ENCODE measurements at places on chromosomes 4 and X. TPM values are rescaled to one million over a fixed set of nuclear protein-coding genes. Genes with fewer than 3 reads are reported as not detected.

- no peak for DNase-seq
These were observed 28.1 kb downstream of the BEX3 start for GRCh38 chrX:103404231-103405008.

DNA sequence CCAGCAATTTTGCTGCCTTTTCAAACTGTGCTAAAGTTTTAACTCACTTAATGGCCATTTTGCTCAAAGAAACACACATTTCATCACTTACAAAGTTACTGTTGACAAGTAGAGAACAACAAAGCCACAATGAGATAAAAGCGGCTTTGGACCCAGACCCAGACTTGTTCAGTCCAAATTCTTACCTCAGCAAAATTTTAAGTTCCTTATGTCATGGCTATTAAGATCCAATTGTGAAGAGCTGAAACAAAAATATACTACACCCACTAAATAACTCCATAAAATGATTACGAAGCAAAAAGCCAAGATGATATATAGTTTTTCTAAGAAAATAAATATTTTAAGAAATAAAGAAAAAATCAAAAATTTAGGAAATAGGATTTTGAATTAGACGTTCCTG lies 137.0 kb upstream of the INPP4B start:
- no peak for DNase-seq

DNA sequence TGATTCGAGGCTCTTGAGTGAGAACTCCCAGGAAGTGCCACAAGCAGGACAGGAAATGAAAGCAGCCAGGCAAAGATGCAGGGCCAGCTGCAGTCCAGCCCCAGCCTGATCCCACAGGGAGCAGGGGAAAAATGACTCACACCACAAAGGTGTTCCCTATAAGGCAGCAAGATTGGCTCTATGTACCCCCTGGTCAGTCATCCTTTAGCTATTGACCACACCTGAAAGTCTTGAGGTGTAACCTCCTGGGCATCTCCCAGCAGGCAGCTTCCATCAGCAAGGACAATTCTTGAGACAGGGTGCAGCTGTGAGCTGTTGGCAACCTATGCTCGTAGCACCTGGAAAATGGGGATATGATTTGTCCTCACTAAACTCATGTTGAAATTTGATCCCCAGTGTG lies 27.9 kb upstream of the EXOC1L start:
- no peak for DNase-seq

GRCh38 chr4:125464146-125464545 lies 149.4 kb downstream of the FAT4 start:
- no peak for DNase-seq

DNA sequence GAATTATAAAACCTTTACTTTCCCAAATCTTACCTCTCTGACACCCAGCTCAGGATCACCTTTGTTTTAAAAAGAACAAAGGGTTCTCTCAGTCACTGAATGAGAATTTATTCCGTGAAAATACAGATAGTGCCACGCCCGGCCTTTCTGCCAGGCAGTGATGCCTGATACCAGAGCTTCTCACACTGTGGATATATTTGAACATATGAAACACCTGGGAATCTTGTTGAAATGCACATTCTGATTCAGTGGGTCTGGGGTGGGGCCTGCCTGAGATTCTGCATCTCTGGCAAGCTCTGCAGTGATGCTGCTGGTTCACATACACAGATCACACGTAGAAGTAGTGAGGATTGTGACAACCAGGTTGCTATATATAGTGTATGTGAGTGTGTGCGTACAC lies 46.0 kb downstream of the ELOVL6 start:
- no peak for DNase-seq

- no peak for DNase-seq
These were observed 624.2 kb downstream of the GLUD2 start for GRCh38 chrX:121671649-121672048.

- no peak for DNase-seq
These were observed 479 bp downstream of the BRCC3 start for GRCh38 chrX:155071694-155072280.

GRCh38 chr4:186984105-186984644 lies 260.5 kb upstream of the FAT1 start:
- DNase-seq, result no peak

DNA sequence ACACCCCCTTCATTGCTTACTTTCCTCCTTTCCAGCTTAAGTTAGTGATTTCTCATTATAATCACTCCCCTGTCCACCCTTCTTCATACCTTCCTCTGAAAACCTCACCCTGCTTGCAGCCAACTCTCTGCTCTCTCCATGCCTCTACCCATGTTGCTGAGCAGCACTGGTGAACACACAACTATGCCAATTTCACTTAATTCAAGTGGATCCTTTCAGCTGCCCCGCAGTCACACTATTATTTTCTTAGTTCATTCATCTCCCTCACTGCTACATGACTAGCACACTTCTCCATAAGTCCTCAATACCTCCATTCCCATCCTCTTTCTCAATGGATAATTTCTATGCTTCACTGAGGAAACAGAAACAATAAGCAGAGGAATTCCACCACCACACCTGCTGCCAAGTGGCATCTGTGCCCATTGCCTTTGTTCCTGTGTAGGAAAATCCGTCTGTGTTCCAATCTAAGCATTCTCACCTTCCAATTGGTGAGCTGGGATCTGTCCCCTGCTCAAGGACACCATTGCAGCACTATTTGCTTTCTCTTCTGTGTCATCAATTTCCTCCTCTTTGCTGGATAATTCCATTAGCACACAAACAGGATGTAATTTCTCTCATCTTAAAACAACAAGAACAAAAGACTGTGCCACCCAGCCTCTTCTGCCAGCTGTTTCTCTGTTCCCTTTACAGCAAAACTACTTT lies 25.2 kb upstream of the PRSS48 start:
- DNase-seq, result no peak

- DNase-seq, result no peak
These were observed 100.0 kb downstream of the ADRA2C start for GRCh38 chr4:3865986-3866812.

- DNase-seq, result no peak
These were observed 2.1 kb upstream of the ERCC6L start for GRCh38 chrX:72240976-72241375.

DNA sequence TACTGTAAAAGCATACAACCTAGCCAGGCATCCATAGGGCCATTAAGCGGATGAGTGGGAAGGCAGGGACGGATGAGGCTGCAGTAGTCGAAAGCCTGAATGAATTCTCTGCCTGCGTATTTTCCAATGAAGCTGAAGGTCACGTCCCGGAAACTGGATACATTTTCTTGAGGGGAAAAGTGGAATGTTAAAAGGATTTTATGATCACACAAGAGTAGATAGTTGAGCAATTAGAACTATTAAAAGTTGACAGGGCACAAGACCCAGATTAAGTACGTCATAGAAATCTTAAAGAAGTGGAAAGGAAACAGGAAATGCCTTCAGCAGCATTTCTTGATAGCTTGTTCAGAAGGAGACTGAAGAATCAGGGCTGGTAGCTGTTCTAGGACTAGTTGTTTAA lies 98.3 kb upstream of the CXXC4 start:
- DNase-seq, result no peak

DNA sequence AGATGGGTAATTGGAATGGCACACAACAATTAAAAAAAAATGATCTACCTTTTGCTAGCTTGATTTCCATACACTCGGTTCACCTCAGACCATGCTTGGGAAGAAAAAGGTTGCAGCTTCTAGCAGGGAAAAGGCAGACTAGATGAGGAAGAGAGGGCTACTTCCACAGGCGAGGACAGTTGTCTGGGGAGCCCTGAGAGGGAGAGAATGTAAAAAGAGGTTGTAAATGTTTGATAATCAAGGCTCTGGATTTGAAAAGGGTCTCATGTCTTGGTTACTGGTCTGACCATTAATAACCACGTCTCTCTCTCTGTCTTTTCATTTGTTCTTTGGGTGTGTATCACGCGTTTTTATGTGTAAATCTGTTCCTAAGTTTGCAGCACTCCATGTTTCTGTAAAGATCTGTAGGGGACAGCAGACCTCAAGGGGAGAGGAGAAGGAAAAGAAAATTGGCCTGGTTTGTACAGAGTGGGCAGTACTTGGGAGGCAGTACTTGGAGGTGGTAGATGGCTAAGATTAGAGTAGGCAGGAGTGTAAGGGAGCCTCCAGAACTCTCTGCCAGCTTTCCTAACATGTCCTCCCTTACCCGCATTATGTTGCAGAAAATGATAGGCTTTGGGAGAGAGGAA lies 750 bp downstream of the ARMCX5 start:
- DNase-seq, result no peak

DNA sequence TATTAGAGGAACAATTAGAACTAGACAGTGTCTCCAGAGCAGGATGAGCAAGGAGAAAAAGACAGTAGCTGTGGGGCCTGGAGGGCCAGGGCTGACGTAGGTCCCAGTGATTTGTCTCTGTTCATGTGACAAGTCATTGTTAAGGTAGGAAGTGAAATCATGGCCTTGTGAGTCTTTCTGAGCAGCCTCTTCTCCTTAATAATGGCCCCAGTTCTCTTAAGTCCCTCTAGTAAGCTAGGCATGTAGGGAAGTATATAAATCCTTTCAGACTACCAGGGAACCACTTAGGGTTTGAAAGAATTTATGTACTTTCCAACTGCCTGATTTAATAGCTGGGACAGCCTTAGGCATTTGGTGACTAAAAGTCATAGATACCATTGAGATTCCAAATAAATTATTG lies 133.0 kb downstream of the KLHL8 start:
- no peak for DNase-seq

DNA sequence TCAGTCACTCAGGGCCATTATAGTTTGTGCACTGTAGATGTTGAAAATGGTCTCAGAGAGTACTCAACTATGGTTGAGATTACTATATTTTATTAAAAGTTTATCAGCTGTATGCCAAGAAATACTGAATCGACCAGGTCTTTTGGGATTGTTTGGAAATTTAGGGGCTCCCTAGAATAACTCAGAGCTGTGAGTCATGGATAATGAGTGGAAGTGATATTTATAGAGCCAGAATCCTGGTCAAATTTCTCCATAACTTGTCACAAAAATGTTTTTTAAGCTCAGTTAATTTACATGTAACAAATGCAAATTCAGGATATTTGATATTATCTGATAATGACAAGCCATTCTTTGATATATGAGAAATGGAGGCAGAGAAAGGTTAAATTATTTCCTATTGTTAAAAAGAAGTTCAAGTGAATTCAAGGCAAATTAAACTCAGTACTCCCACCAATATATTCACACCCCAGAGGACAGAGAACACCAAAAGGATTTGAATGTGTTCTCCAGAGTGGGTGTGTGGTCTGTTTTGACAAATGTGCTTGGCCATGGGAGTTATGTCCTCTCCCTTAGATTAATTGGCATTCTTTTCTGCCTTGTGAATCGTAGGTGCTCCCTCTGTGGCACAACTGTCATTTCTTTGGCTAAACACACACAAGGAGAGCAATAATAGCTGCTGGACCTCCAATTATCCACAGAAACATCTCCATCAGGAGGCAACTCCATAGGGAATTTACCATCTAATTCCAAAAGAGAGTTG lies 37.7 kb downstream of the ARHGAP24 start:
- DNase-seq, result no peak

GRCh38 chr4:41256131-41256739 lies 493 bp upstream of the UCHL1 start:
- DNase-seq, result no peak

DNA sequence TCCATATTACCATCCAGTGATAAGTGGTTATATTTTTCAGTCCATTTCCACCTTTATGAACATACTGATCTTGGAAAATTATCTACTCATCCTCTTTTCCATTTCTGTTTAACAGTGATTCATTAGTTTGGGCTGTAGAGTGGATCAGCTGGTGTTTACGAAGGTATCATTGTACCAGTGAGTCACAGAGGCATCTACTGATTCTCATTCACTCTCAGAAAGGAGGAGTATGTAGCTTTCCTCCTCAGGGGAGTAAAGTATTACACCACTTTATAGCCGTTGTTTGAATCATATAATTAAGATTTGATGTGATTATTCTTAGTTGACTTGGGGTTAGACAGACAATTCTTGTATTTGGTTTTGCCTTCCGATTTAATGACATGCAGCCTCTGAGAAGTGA lies 74.7 kb downstream of the GALNT7 start:
- no peak for DNase-seq

DNA sequence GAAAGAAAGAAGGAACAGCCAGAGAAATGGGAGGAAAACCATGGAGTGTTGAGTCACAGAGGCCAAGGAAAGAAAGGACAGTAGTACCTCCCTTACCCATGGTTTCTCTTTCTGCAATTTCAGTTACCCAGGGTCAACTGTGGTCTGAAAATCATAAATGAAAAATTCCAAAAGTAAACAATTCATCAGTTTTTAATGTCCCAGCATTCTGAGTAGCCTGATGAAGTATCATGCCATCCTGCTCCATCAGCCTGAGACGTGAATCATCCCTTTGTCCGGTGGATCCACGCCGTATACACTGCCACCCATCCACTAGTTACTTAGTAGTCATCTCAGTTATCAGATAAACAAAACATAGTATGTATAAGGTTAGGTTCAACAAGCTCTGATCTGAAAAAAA lies 114.2 kb downstream of the COMMD8 start:
- DNase-seq, result no peak

- peak; percentile 53 for DNase-seq
These were observed 44.4 kb downstream of the PDHA1 start for GRCh38 chrX:19388064-19388679.

GRCh38 chr4:78939667-78940008 lies 400 bp upstream of the PAQR3 start:
- no peak for DNase-seq

GRCh38 chrX:70255452-70255851 lies 4.6 kb downstream of the P2RY4 start:
- no peak for DNase-seq

DNA sequence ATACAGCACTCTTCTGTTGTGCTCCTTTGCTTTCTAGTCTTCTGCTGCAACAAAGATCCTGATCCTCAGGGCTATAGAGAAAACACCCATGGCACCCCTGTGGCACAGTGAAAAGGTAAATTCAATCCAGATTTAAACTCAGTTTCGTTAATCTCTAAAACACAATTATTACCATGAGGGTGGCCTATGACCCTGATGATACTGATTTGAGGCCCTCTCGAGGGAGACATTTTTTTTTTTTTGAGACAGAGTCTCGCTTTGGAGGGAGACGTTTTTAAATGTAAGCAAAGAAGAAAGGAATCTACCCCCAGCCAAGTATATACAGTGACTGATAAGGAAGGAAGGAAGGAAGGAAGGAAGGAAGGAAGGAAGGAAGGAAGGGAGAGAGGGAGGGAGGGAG lies 967.8 kb upstream of the DIAPH2 start:
- DNase-seq, result no peak

- DNase-seq, result no peak
These were observed 25.0 kb downstream of the TLR6 start for GRCh38 chr4:38831653-38832052.

Gene TRMT10A
- total RNA-seq, result 4.1 TPM

Gene OTUD6A
- not detected for total RNA-seq

Gene GAGE2A
- total RNA-seq, result not detected

Gene HCCS
- total RNA-seq, result 25.9 TPM

Gene MAPK10
- 38.9 TPM for total RNA-seq

Gene UVSSA
- total RNA-seq, result 19.0 TPM

Gene ADGRA3
- 20.7 TPM for total RNA-seq

Gene NEXMIF
- 0.51 TPM for total RNA-seq

Gene SPANXA1
- not detected for total RNA-seq

Gene NFKB1
- total RNA-seq, result 55.5 TPM

Gene DUSP9
- 0.39 TPM for total RNA-seq

Gene JCHAIN
- total RNA-seq, result 9.4 TPM

Gene F11
- not detected for total RNA-seq

Gene CPZ
- 9.7 TPM for total RNA-seq
